ENCODE measurements at places on chromosomes 5 and 9. TPM values are rescaled to one million over a fixed set of nuclear protein-coding genes. Genes with fewer than 3 reads are reported as not detected.

The RMND5B gene
- 90.8 TPM for polyA plus RNA-seq

The SPINK5 gene
- polyA plus RNA-seq, result 772 TPM

The OLFM1 gene
- 2.3 TPM for polyA plus RNA-seq

The FGF1 gene
- polyA plus RNA-seq, result 0.57 TPM

The NKD2 gene
- polyA plus RNA-seq, result 4.5 TPM

The INSL6 gene
- not detected for polyA plus RNA-seq

The GPBP1 gene
- 48.4 TPM for polyA plus RNA-seq

The FCN1 gene
- 0.14 TPM for polyA plus RNA-seq

The SLC9A3 gene
- 4.4 TPM for polyA plus RNA-seq

The TNC gene
- 16.3 TPM for polyA plus RNA-seq

The AQP7 gene
- polyA plus RNA-seq, result 0.54 TPM

The SLC46A2 gene
- 1.6 TPM for polyA plus RNA-seq

The NEUROG1 gene
- 0.02 TPM for polyA plus RNA-seq

The MYOZ3 gene
- polyA plus RNA-seq, result 0.05 TPM

The MOB3B gene
- polyA plus RNA-seq, result 2.0 TPM

The SLC6A19 gene
- polyA plus RNA-seq, result not detected

The DMRT3 gene
- 0.22 TPM for polyA plus RNA-seq

The KLF9 gene
- 9.0 TPM for polyA plus RNA-seq

The FAM53C gene
- 8.7 TPM for polyA plus RNA-seq

The IL33 gene
- 12.5 TPM for polyA plus RNA-seq

The NR2F1 gene
- polyA plus RNA-seq, result 2.2 TPM

The GABBR2 gene
- under 0.01 TPM for polyA plus RNA-seq

The AOPEP gene
- polyA plus RNA-seq, result 111 TPM

The ABCA2 gene
- 7.7 TPM for polyA plus RNA-seq

The PAEP gene
- polyA plus RNA-seq, result not detected

The PCDHB11 gene
- 0.47 TPM for polyA plus RNA-seq

The PCDHB5 gene
- polyA plus RNA-seq, result 0.26 TPM

The NEURL1B gene
- 8.6 TPM for polyA plus RNA-seq

The MEGF10 gene
- 0.02 TPM for polyA plus RNA-seq

The SLC36A2 gene
- not detected for polyA plus RNA-seq

The ZNF366 gene
- 0.26 TPM for polyA plus RNA-seq

The CER1 gene
- polyA plus RNA-seq, result not detected

The FCN2 gene
- polyA plus RNA-seq, result 0.16 TPM

The PRDM9 gene
- not detected for polyA plus RNA-seq

The GABRA6 gene
- not detected for polyA plus RNA-seq

The SMC2 gene
- 6.5 TPM for polyA plus RNA-seq

The NPDC1 gene
- polyA plus RNA-seq, result 33.1 TPM

The PRR16 gene
- polyA plus RNA-seq, result 0.38 TPM

The TMEM8B gene
- 2.2 TPM for polyA plus RNA-seq

The PCDHB10 gene
- 0.10 TPM for polyA plus RNA-seq

The GDA gene
- polyA plus RNA-seq, result 0.04 TPM

Measured in esophagus (tissue), 2 donors.